ENCODE measurements at places on chromosomes 2 and 18.

GRCh38 chr2:217804791-217805667 lies 197.8 kb downstream of the TNS1 start:
- DNase-seq: no peak

- no peak for DNase-seq
Measured at GRCh38 chr2:161206471-161207032, 46.3 kb downstream of the TANK start.

GRCh38 chr2:238965371-238966071 lies 117.6 kb downstream of the TWIST2 start:
- DNase-seq: no peak

GRCh38 chr18:41150316-41150715 lies 804.7 kb upstream of the PIK3C3 start:
- DNase-seq: no peak

DNA sequence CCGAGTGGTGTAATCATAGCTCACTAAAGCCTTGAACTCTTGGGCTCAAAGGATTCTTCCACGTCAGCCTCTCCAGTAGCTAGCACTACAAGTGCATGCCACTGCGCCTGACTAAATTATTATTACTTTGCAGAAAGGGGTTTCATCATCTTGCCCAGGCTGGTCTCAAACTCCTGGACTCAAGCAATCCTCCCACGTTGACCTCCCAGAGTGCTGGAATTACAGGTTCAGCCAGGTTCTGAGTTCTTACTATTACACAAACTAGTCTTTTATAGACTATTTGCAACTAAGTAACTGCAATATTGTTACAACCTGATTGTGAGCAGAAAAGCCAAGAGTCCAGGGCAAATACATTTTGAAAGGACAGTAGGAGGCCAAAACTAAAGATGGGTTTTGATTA lies 35.9 kb upstream of the MRPL19 start:
- no peak for DNase-seq

DNA sequence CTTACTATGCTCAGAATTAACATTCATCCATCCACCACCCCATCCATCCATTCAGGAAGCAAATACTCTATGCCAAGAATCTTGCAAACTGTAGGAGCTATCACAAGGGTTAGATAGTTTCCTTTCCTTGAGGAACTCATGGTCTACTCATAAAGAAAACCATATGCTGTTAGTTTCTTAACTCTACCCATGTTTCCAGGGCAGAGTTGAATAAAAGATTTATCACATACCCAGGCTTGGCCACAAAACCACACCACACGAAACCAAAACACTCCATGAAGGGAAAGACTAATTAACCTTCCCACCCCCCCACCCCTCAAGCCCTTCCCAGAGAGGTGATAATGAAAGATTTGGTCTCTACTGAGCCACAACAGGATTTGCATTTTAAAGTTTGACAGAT lies 23.7 kb upstream of the MSGN1 start:
- no peak for DNase-seq

DNA sequence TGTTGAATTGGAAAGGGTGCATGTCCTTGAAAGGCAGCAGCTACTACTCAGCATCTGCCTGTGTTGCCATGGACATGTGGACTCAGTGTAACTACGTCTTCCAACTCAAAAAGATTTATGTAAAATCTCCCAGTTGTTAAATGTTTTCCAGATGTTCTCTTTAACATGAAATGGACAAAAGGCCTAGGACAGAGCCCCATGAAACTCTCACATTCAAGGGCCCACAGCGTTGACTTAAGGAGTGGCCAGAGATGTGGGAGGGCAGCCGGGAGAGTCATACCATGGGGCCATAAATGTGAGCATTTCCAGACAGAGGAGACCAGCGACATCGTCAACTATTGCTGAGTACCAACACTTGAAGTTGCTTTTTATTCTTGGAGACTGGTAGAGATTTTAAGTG lies 9.9 kb downstream of the SLC3A1 start:
- no peak for DNase-seq

- DNase-seq: no peak
Measured at GRCh38 chr2:207960090-207960489, 65.2 kb downstream of the PLEKHM3 start.

- DNase-seq: no peak
Measured at GRCh38 chr2:234518986-234519642, 22.2 kb upstream of the ARL4C start.

- no peak for DNase-seq
Measured at GRCh38 chr2:100708333-100708732, 111.6 kb upstream of the NPAS2 start.

- DNase-seq: no peak
Measured at GRCh38 chr2:135473567-135473966, 57.5 kb downstream of the ZRANB3 start.

DNA sequence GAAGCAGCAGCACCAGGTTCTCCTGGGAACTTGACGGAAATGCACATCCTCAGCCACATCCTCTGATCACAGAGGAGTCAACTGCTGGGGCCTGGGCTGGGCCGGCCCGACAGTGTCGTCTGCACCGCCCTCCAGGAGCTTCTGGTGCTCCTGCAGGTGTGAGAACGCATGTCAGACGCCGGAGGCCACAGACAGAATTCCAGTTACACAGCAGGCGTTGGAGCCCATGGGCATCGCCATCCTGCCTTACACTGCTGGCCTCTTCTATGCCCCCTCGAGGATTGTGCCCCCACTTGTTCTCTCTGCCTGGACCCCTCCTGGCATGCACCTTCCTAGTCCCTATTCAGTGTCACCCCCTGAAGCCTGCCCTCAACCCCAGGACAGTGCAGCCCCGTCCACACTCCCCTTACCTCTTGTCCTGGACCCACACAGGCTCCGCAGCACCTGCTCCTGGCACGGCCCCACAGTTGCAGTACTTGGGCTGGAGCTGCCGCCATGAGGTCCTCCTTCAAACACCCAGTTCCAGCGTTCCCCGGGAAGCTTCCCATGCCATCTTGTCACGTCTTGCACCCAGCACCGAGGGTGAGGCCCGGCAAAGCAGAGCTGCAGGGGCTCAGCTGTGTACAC lies 37.5 kb downstream of the ADI1 start:
- no peak for DNase-seq

GRCh38 chr2:23756593-23757292 lies 170.2 kb downstream of the ATAD2B start:
- no peak for DNase-seq
